ENCODE measurements at places on chromosomes 2 and 18. TPM values are rescaled to one million over a fixed set of nuclear protein-coding genes. Genes with fewer than 3 reads are reported as not detected.
A peak's percentile ranks its signal among the peaks of the same experiment; 100 is the strongest.

- H3K36me3 ChIP-seq, result no peaks in the 10 kb centered on the region
- H3K4me1 ChIP-seq, result peaks cover 43% of the 10 kb centered on the region
- peak overlapping the region; percentile 90 for H3K4me3 ChIP-seq
- no peak overlapping the region for H3K27ac ChIP-seq
Observed at GRCh38 chr2:39435234-39435633, 1.9 kb downstream of the MAP4K3 start.

- H3K4me1 ChIP-seq, result no peaks in the 10 kb centered on the region
- peaks cover 7% of the 10 kb centered on the region for H3K27me3 ChIP-seq
- no peak for ATAC-seq
- H3K27ac ChIP-seq, result no peak overlapping the region
- no peak overlapping the region for H3K4me3 ChIP-seq
Observed at GRCh38 chr2:54384301-54385203, 71.6 kb upstream of the SPTBN1 start.

GRCh38 chr18:77777163-77777562, 527.5 kb downstream of the GALR1 start:
- no peaks in the 10 kb centered on the region for H3K36me3 ChIP-seq
- no peaks in the 10 kb centered on the region for H3K4me1 ChIP-seq
- no peak overlapping the region for H3K4me3 ChIP-seq
- H3K27ac ChIP-seq, result no peak overlapping the region
- ATAC-seq, result no peak
- H3K27me3 ChIP-seq, result peaks cover 3% of the 10 kb centered on the region

GRCh38 chr18:71832946-71833617, 711.1 kb downstream of the CBLN2 start:
- H3K27ac ChIP-seq, result no peak overlapping the region
- no peak overlapping the region for H3K4me3 ChIP-seq
- no peak for ATAC-seq
- no peaks in the 10 kb centered on the region for H3K27me3 ChIP-seq
- no peaks in the 10 kb centered on the region for H3K36me3 ChIP-seq
- H3K4me1 ChIP-seq, result no peaks in the 10 kb centered on the region

MYO7B gene
- 0.19 TPM for total RNA-seq
